ENCODE measurements at places on chromosomes 4 and X.

- DNase-seq = no peak
These were observed 2214.5 kb upstream of the TENM3 start for GRCh38 chr4:180028682-180029081.

DNA sequence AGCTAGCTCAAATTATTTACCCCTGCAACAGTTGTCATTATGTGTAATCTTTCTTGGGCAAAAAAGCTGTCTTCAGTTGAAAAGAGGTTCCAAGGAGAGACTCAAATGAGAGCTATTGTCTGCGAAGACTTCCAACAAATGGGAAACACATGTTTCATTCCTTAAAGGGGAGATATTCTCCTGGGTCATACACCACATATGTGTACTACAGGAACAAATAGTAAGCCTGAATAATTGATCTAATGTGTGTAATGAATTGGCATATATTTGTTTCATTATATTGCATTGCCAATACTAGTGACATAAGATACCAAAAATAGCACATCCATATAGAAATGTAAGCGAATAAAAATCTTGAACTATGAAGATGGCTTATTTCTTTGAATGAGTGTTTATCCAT is 950.9 kb upstream of the NDST4 start:
- DNase-seq = no peak

GRCh38 chrX:11465648-11466411 is 172.6 kb downstream of the AMELX start:
- DNase-seq = no peak

DNA sequence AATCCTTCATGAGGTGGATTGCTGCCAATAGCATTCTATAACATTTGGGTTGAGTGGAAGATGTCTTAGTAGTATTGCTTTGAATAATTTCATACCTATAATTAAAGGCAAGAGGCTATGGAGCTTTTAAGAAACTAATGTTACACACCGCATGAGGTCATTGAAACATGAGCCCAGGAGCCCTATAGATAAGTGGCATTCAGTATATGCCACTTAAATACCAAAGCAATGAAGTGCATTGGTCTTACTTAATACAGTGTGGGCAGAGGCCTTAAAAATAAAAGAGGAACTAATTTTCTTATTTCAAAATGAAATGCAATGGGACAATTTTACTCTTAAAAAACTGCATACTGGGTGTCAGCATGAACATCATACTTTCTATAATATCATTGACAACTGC is 47.5 kb downstream of the SPATA18 start:
- no peak for DNase-seq

DNA sequence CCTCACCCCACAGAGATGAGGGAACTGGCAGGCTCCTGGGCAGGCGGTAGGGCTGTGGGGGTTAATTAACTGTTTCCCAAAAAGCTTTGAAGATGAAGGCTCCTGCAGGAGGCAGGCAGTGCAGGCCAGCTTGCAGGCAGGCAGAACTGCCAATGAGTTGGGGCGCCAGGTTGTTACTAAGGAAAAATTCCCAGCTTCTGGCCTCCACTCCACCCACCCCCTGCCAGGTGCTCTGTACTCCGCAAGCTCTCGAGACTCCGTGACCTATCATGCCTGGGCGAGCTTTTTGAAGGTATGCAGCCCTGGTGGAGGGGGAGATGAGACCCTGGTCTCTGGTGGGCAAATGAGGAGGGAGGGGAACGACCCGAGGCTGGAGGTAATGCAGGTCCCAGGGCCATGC is 41.8 kb downstream of the PJA1 start:
- no peak for DNase-seq

- no peak for DNase-seq
These were observed 165.0 kb downstream of the HEPH start for GRCh38 chrX:66328950-66329596.

GRCh38 chr4:33104273-33104672 is 2384.1 kb downstream of the PCDH7 start:
- no peak for DNase-seq

DNA sequence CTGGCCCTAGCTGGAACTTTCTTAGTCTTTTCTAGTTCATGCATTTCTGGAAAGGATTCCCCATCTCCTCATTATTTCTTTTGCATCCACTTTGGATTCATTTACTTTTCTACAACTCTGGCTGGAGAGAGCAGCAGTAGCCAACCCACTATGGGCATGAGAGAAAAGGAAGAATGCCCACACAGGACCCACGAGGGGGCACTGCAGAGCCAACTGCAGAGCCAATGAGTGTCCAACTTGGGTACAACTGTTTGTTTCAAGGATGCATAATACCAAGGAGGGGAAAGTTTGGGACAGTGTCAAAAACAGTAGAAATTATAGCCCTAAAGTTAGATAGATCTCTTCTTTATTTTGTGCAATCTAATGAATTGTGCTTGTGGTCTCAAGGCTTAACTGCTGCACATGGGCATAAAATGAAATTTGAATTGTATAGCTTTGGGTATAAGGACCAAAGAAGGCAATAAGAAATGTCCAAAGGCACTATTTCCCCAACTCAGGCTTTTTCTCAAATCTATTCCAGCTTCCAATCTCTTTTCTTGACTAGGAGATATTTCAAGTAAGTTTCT is 230.6 kb downstream of the NSUN7 start:
- DNase-seq = no peak

DNA sequence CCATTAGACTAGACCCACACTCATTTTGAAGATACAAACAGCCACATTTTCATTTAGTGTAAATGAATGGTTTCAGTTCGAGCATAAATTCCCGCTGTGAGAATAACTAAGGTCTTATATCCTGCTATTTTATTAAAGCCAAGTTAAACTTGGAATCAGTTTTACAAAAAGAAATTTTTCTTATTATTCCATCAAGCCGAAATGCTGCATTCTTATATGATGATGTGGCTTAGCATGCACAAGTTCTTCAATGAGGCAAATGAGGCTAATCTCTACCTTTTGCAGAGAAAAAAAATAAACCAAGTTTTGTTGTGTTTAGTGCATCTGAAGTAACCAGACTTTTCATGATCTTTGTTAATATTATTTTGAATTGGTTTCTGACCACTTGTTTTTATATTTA is 953.9 kb upstream of the PCDH10 start:
- no peak for DNase-seq

DNA sequence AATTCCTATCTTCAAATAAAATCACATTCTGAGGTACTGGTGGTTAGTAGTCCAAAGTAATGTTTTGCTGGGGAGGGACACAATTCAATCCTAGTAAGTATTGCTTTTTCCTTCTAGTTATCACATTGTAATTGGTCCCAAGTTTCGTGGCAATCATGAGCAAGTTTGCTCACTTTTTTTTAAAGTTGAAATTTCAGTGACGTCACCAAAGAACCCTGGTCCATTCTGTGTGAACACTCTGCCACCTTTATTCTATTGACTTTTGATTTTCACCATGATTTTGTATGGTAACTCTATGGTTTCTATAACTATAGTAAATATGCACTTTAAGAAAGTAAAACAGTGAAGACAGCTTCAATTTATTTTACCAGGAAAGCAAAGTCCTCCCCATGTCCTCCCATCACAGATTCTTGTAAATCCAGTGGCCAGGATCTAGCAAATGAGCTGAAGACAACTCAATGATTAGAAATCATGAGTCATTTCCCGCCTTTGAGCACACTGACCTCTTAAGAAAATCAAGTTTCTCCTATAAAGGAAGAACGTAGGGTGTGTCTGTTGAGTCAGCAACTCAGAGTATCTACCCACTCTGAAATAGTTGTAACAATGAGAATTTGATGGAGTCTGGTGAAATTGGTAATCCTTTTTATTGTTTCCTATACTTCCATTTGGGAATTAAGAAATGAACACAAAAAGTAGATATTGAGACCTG is 1306.6 kb upstream of the PABPC4L start:
- DNase-seq = no peak

DNA sequence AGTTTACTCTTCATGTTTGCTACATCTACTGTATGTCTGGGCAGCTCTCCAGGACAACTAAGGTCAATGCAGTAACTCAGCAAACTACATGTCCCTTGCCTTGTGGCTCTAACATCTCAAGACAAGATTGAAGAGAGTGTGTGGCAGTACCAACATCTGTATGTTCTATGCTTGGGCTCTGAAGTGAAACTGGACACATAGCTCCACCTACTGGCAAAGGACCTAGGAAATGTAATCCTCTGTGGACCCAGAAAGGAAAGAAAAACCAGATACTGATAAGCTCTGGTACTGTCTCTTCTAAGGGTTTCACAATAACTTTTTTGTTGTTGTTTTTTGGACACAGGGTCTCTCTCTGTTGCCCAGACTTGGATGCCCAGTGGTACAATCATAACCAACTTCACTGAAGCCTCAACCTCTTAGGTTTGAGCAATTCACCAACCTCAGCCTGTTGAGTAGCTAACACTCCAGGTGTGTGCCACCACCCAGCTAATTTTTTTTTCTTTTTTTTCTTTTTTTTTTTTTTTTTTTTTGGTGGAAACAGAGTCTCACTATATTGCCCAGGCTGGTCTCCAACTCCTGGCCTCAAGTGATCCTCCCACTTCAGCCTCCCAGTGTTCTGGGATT is 64.1 kb downstream of the QDPR start:
- no peak for DNase-seq

GRCh38 chrX:46216406-46216805 is 328.8 kb downstream of the ZNF674 start:
- DNase-seq = no peak

DNA sequence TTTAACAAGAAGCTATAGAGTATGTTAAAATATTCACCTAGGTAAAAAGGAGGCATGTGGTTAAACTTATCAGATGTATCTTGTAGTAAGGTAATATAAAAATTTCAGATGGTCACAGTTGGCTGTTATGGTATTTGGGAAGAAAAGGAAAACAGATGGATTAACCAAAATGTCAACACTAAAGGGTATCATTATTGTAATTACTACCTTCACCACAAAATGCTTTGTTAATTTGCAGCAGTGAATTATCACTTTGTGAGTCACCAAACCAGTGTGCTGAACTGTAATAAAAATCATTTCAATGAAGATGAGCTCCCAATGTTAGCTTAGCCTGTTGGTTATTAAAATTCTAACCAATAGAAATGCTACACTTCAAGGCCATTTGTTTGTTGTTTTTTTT is 233.9 kb downstream of the RPA4 start:
- no peak for DNase-seq

DNA sequence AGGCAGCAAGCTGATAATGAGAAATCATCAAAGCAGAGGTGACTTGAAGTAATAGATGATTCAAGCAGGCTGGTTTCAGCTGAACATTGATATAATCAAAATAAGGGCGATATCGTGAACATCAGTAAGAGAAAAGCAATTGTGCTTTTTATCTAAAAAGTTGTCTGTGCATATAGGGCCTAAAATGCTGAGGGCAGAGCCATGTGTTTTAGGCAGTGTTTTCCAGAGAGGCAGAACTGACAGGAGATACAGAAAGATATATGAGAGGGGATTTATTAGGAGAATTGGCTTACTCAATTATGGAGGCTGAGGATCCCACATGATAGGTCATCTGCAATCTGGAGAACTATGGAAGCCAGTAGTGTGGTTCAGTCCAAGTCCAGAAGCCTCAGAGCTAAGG is 136.5 kb upstream of the NPY2R start:
- DNase-seq = no peak

Measured in stimulated activated CD4-positive, alpha-beta T cell treated with anti-CD3 and anti-CD28 coated beads, TNF-alpha, amount 100 ng/mL, for 48 hours (primary cell).